ENCODE measurements at places on chromosomes 5 and 9.

DNA sequence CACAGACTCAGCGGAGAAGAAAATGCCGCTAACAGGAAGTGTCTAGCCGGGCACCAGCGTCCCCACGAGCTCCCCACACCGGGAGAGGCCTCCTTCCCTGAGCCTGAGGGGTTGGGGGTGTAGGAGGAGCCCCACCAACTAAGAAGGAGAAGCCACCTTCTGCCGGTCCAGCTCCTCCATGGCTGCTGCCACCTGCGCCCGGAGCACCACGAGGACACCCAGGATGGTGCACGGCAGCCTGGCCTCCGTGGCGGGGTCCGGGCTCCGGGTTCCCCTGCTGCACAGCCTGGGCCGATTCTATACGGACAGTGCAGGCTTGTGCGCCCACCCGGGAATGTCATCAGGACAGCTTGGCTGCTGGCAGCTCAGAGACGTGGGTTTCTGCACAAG, 297 bp downstream of the LCN8 start:
- DNase-seq = no peak

DNA sequence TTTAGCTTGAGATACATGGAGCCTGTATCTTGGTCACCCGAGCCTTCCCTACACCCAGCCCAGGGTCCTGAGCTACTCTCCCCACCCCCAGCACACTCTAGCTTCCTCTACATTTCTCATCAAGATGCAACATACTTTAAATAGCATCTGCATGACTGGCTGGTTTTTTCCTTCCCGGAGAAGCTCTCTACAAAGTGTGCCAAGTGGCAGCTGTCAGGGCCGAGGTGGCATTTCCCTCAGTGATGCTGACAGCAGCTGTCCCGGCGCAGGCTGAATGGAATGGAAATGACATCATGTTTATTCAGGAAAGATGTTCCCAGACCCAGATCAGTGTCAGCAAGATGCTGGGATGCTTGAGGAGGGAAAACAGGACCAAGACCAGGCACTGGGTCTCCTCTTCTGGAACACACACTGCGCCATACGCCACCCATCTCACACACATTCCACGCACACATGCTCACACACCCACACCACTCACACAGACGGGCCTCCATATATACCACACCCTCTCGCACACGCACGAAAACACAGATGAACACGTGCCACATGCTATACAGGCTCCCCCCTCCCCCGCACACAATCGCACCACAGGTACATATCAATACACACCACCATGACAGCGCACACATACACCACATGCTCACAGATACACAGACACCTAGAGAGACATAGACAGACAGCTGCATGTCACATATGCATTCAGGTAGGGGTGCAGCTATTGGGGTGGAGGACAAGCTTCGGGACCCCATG, 67.8 kb downstream of the LHX2 start:
- DNase-seq = peak; percentile 93

- DNase-seq = no peak
Observed at GRCh38 chr5:132219289-132219970, 8.2 kb downstream of the P4HA2 start.

DNA sequence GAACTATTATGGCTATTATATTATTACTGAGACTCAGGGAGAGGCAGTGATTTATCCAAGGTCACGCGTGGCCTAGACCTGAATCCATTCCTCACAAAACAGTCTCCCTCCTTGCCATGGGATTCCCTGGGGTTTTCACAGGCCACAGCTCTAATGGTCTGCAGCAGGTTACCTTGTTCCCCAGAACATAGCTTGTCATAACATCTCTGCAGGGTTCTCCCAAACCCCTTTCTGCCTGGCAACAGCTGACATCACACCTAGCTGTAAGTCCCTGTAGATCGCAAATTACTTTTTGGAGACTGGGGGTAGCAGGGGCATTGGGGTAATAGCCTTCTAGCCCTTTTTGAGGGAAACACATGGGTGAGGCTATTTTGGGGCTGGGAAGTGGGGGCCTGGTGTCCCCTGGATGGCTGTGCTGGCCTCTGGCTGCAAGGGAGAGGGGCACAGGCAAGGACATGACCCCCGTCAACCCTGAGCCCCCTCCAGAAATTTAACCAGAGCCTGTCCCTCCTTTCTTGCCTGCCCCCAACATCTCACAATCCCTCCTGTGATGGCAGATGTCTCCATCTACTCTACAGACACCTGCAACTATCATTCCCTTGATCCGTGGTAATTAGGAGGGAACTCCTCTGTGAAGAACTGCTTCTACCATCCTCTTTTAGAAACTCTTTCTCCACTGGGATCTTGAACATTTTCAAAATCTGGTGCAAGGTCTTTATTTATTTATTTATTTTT, 1.3 kb downstream of the CD74 start:
- peak; percentile 21 for DNase-seq

- DNase-seq = no peak
Observed at GRCh38 chr5:55510523-55510880, 24.3 kb downstream of the PLPP1 start.

DNA sequence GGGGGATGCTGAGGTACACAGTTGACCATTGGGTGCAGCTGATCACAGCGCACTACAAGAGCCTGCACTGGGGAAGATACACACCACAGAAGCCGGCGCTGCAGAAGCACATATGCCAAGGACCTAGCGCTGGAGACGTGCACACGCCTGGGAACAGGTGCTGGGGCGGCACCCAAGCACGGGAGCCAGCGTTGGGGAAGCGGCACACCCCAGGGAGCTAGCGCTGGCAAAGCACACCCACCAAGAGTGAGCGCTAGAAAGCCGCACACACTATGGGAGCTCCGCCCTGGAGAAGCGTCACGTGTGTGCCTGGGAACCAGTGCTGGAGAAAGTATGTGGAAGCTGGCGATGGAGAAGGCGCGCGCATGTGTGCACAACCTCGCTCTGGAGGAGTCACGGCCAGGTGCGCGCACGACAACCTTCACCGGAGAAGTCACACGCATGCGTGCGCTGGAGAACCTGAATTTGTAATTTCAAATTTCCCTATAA, 4.5 kb downstream of the FANCC start:
- peak; percentile 88 for DNase-seq

DNA sequence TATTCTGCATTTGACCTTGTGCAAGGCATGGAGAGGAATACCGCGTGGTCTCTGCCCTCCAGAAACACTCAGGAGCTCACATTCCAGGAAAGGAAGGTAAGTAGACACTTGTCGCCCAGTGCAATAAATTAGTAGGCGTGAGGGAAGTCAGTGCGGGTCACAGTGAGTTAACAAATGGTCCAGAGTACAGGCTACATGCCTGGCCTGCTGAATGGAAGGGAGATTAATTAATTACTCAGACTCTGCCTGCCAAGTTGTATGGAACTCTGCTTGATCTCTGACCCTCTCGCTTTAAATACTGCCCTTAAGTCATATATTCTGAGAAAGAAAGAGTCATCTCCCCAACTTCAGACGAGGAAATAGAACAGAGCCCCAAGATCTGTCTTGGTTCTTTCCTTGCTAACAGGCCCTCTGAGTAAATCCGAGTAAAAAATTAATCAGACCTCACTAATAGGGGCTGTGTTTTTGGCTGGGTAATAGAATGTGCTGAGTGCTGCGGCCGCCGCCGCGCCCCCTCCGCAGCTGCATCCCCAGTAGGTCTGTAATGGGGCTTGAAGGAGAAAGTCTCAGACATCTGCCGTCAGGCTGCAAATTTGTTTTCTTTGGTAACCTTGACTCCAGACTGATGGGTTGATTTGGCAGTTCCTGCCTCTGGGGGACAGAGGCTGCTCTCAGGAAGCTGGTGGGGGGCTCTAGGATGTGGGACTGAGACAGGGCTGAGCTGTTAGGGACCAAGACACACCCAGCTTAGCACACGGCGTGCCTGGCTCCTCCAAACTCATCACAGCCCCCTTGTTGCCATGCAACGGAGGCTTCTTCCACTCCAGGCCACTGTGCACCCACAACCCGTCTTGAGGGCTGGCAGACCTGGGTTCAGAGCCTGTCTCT, 144.4 kb downstream of the NSG2 start:
- no peak for DNase-seq

DNA sequence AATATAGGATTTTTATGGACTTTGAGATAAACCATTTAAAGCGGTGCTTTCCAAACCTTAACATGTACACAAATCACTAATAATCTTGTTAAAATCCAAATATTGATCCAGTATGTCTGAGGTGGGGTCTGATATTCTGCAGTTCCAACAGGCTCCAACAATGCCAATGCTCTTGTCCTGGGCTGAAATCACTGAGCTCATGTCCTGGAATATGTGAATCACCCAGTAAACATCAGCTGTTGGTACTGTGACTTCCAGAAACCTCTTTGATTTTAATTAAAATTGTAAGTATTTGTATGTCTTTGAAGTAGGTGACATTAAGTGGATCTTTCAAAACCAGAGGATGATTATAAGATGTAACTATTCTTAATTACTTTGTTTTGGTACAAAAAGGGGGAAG, 52.8 kb upstream of the CAST start:
- DNase-seq = no peak

DNA sequence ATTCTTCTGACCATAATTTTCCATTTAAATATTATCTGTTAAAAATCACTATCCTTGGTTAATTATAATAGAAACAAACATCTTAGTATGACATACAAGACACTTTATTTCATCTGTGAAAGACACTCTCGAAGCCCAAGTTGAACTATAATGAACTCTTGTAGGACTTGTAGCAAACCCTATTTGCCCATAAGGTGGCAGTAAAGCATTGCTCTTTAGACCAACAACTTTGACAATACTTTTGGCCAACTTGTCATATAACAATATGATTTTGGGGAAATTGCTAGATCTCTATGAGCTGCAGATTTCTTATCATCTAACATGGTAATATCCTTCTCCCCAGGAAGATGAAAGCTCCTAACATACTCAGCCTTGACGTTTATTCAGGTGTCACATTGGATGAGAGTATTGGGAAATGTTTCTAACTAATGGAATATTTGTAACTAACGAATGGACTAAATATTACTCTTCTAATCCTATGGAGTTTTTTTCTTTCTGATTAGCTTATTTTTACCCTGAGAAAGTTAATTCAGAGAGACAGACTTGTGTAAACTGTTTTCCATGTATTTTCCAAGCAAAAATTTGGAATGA, 11.0 kb downstream of the SPINK14 start:
- peak; percentile 13 for DNase-seq

GRCh38 chr9:28389411-28389810, 816.1 kb upstream of the C9orf72 start:
- DNase-seq = no peak

GRCh38 chr9:129414377-129414992, 206.4 kb downstream of the C9orf50 start:
- DNase-seq = no peak

- no peak for DNase-seq
Observed at GRCh38 chr5:161096581-161096980, 244.6 kb upstream of the ATP10B start.

DNA sequence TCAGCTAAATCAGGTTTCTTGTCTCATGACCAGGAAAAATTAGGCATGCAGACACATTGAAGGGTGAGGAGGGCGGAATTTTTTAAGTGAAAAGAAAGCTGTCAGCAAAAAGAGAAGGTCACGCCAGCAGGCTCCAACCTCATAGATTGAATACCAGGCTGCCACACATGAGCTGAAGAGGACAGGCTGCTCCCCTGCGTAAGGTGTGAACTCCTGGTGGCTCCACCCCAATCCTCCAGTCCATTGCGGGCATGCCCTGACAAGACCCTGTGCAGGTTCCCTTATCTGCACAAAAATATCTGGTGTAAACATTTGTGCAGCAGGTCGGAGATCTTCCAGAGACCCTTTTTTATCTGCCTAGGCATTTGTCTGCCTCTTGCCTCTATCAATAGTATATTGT, 22.9 kb upstream of the TEX10 start:
- no peak for DNase-seq

DNA sequence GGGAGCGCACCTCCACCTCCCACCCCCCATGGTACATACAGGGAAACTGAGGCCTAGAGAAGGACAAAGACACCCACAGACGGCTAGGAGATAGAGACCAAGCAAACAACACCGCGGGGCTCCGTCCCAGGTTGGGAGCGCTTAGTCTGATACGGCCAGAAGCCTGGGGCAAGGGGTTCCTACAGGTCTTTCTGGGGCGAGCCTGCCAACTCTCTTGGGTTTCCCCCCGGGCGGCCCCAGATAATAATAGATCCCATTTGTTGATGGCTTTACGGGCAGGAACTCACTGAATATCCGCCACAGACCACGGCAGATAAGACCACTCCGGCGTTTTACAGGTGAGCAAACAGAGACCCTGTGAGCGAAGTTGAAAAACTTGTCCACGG, 5.0 kb upstream of the EBF1 start:
- no peak for DNase-seq

DNA sequence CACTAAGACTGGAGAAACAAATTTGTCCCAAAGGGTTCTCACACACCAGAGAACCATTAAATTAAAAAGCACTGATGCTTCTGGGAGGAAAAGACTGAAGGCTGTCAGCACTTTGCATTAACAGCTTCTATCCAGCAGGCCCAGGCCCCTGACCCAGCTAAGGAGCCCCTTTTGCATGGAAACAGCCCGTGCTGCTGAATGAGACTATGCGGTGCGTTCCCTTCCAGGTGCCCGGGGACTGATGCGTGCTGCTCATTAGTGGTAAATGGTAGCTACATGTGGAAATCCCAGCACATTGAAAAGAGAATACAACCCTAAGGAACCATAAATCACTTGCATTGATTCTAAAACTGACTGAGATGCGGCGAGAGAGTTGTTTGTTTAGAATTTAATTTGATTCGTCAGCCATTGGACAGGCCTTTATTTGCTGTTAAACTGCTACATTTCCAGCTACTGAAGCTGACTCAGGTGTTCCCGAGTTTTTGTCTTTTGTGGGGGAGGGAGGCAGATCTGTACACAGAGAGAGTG, 351.0 kb upstream of the SLC24A2 start:
- no peak for DNase-seq

- DNase-seq = no peak
Observed at GRCh38 chr5:154491941-154492340, 13.9 kb upstream of the HAND1 start.

- no peak for DNase-seq
Observed at GRCh38 chr9:138120072-138120471, 242.5 kb downstream of the CACNA1B start.

- DNase-seq = peak; percentile 5
Observed at GRCh38 chr5:121691478-121691877, 160.2 kb upstream of the FTMT start.

- no peak for DNase-seq
Observed at GRCh38 chr5:113776168-113776567, 262.7 kb downstream of the YTHDC2 start.

DNA sequence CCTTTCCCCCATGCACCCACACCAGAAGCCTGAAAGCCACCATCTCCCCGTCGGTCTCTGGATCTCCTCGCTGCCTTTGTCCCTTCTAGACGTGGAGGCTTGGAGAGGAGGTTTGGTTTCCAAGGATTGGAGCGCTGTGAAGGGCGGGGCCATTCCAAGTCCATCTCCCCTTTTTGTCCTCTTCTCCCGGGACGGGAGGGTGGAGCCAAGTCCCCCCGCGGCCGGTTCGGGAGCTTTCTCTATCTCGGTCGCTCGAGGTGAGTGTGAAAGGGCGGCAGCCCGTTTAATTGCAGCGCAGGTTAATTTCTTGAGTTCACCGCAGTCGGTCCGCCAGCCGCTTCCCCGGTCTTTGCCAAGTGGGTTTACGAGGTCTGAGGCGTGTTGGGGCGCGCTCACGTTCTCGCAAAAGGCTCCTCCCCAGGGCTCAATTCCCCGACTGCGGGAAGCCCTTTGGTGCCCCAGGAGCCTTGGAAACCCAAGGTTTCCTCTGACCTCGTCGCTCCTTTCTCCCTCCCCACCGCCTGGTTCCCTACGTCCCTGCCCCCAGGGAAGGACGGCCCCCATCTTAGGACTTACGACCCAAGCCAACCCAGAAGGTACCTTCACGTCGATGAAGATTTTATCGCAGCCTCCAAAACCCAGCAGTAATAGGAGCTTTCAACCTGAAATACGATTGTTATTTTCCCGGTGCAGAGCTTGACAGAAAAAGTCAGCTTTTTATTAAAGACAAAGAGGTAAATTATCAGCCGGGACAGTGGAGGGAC, 2.8 kb upstream of the ZNF462 start:
- no peak for DNase-seq

Measured in SW 1271 (cell line).